ENCODE measurements at places on chromosomes 4 and X. TPM values are rescaled to one million over a fixed set of nuclear protein-coding genes. Genes with fewer than 3 reads are reported as not detected.

GRCh38 chr4:118974758-118975157 is 86.1 kb downstream of the SYNPO2 start:
- H3K36me3 ChIP-seq: no peaks in the 10 kb centered on the region
- no peak for DNase-seq
- no peaks in the 10 kb centered on the region for H3K4me1 ChIP-seq
- no peak overlapping the region for H3K27ac ChIP-seq
- no peak overlapping the region for H3K4me3 ChIP-seq

Gene SLC25A5
- total RNA-seq: 145 TPM

Gene NAP1L2
- 2.0 TPM for total RNA-seq

GRCh38 chr4:173284463-173284862 is 49.7 kb downstream of the HMGB2 start:
- H3K4me3 ChIP-seq: no peak overlapping the region
- H3K36me3 ChIP-seq: peaks cover 4% of the 10 kb centered on the region
- H3K27ac ChIP-seq: no peak overlapping the region
- DNase-seq: no peak
- peaks cover 4% of the 10 kb centered on the region for H3K4me1 ChIP-seq
- no peaks in the 10 kb centered on the region for H3K27me3 ChIP-seq

- H3K27me3 ChIP-seq: no peaks in the 10 kb centered on the region
- no peaks in the 10 kb centered on the region for H3K4me1 ChIP-seq
- no peak overlapping the region for H3K27ac ChIP-seq
- H3K36me3 ChIP-seq: no peaks in the 10 kb centered on the region
- H3K4me3 ChIP-seq: no peak overlapping the region
- DNase-seq: no peak
Observed at GRCh38 chrX:132533409-132533808, 44.6 kb upstream of the MBNL3 start.

GRCh38 chrX:118901991-118902390 is 72.4 kb upstream of the LONRF3 start:
- DNase-seq: no peak
- no peaks in the 10 kb centered on the region for H3K27me3 ChIP-seq
- H3K4me3 ChIP-seq: no peak overlapping the region
- H3K27ac ChIP-seq: no peak overlapping the region
- H3K36me3 ChIP-seq: no peaks in the 10 kb centered on the region

Measured in B cell (primary cell).